ENCODE measurements at places on chromosomes 16 and 17.

DNA sequence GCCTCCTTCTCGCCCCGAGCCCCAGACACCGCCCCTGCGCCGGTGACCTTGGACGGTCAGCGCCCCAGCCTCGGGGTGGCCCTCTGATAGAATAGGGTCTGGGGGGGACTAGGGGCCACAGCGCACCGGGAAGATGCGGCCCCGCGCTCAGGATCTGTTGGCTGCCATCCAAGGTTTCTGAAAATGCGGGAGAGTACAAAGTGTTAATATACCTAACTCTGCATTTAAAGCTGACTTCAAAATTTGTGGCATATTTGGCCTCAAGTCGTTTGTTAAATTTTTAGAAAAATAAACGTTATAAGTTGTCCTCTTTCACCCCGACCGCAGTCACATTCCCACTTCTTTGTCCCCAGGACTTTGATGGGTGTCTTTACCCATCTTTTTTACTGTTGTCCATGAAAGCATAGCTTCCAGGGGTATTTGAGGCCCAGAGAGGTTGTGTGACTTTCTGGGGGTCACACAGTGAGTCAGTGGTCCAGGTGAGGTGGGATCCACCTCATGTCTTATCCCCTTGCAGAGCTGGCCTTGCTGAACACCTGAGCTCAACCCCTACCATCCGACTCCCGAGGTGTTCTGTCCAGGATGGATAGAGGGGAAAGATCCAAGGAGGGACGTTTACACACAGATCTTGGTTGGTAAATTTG lies 796 bp downstream of the NT5M start:
- DNase-seq, result no peak

- no peak for DNase-seq
These were observed 562.7 kb upstream of the HSBP1 start for GRCh38 chr16:83245061-83245460.

DNA sequence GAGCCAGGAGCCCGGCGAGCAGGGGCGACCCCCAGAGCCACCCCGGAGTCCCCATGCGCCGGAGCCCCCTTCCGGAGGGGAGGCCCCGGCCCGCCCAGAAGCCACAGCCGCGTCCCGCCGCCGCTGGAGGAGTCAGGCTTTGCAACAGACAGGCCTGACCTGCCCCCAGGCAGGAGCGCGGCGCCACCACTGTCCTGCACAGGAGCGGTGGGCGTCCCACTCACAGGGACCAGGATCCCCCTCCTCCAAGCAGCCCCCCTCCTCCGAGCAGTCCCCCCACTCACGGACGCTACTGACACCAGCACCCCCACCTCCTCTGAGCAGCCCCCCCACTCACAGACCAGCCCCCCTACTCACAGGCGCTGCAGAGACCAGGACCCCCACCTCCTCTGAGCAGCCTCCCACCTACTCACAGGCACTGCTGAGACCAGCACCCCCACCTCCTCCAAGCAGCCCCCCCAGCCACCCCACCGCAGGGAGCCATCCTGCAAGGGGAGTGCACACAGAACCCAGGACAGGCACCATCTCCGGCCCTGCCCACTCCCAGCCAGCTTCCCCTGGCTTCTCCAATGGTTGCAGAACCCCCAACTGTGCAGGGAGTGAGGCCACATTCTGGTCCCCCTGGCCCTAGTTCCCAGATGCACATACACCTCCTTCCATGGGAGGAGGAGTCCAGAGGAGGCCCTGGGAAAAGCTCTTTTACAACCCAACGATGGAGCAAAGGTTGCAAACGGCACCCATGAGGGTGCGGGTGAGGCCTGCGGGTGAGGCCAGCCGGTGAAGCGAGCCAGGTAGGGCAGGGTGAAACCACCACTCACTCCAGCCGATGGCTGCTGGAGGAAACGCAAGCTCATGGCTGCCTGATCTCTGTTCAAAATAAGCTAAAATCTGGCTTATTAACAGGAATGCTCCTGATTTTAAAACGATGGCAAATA lies 69.9 kb downstream of the ABR start:
- no peak for DNase-seq

GRCh38 chr17:50676065-50676975 lies 31.4 kb downstream of the ANKRD40 start:
- no peak for DNase-seq

- no peak for DNase-seq
These were observed 33.1 kb downstream of the CYLD start for GRCh38 chr16:50774960-50775359.

DNA sequence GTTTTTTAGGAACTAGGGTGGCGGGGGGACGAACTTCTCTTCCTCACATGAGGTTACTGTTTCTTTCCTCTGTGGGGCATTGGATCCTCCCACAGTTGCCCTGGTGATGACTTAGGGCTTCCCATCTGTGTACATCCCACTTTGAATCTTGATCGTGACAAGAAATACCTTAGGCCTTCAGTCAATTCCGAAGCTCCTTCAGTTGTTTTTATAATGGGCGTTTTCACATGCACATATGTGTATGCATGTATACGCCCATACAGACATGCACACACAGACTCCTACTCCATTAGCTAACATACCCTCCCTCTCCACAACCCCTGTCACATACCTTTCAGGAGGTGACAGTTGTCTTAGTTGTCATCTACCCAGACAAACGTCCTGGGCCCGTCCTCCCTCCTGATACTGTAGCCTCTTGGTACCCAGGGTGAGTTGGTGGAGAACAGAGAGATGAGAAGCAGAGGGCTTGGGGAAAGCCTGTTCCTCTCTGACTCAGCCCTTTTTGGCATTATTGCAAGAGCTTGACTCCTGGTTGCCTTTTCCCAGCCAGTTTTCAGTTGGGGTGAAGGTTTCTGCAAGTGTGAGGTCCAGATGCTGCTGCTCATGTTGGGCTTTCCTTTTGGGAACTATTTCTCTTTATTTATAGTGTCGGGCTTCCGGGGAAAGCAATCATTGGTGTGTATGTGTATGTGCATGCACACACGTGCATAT lies 2.2 kb upstream of the AOC2 start:
- no peak for DNase-seq

- DNase-seq, result no peak
These were observed 95.1 kb downstream of the PRKCA start for GRCh38 chr17:66397486-66397885.

GRCh38 chr17:21036361-21036881 lies 6.4 kb downstream of the USP22 start:
- DNase-seq, result no peak

DNA sequence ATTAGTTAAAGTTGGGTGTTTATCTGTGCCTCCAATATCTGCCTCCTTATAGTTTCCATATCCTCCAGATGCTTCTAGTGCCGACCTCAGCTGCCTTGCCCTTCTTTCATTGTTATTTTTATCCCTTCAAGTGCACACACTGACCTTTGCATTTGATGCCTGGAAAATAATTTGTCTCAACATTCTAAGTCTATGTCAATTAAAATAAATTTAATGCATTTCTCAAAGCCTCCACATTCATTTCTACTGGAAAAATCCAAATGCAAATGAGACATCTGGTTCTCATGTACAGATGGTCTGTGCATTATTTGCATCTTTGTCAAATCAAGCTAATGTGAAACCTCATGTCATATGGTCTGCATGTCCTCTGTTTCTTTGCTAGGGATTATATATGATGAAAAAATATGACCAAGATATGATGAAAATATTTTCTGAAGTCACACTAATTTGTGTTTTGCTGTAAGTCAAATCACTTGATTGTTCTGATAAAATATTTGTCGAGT lies 61.4 kb downstream of the TMEM100 start:
- DNase-seq, result no peak

DNA sequence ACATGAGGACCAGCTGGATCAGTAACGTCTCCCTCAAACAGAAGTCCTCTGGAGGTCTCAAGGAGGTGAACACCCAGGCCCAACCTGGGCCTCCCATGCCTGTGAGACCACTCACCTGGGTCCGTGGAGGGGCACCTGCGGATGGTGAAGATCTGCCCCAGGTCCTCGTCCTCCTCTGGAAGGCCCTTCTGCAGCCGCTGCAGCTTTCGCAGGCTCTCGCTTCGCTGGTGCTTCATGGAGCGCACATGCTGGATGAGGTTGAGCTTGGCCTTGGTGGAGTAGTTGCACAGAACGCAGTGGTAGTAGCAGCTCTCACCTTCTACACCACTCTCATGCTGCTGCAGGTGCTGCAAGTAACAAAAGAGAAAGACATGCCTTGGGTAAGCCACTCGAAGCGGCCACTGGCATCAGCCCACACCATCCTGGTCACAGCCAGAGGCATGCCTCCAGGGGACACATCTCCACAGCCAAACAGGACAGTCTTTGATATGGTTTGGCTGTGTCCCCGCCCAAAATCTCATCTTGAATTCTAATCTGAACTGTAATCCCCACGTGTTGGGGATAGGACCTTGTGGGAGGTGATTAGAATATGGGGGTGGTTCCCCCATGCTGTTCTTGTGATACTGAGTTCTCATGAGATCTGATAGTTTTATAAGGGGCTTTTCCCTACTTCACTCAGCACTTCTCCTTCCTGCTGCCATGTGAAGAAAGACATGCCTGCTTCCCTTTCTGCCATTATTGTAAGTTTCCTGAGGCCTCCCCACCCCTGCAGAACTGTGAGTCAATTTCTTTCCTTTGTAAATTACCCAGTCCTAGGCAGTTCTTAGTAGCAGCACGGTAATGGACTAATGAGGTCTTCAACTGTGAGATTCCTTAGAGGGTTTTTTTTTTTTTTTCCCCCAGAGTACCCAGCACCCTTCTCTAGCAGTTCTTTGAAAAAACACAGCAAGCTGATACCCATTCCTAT lies 158.0 kb downstream of the ZFHX3 start:
- DNase-seq, result no peak
